ENCODE measurements at places on chromosomes 1 and 21.

GRCh38 chr1:156402331-156403020 is 33.5 kb downstream of the RHBG start:
- no peak for DNase-seq

DNA sequence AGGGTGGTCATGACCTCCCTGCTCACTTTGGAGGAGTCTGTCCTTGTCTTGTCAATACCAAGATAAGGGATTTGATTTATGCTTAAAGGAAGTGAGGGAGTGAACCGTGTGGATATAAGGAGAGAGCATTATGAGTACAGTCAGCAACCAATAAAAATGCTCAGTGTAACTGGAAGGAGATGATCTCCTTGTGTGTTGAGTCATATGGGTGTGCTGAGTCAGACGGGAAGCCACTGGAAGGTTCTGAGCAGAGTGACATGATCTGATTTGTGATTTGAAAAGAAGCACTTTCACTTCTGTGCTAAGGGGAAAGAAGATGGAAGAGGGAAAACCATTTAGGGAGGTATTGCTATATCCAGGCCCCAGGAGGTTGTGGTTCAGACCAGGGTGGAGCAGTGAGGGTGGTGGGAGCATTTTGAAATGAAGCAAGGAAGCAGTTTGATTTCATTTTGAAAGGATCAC is 2.5 kb upstream of the BCL10 start:
- no peak for DNase-seq

- DNase-seq, result no peak
Measured at GRCh38 chr1:31564606-31564989, 11.7 kb upstream of the TINAGL1 start.

GRCh38 chr1:9224664-9225410 is 9.7 kb upstream of the H6PD start:
- no peak for DNase-seq

GRCh38 chr1:160031365-160032164 is at the start of gene PIGM:
Gene PIGM (minus strand): TSS chr1:160031990. CDS start chr1:160031739, 251 bp downstream.
- DNase-seq, result peak; percentile 95

Measured in activated CD8-positive, alpha-beta memory T cell treated with anti-CD3 and anti-CD28 coated beads, Interleukin-2, amount 50 U/mL, for 48 hours (primary cell).